T follicular helper cell (primary cell): ENCODE measurements at places on chromosomes 6 and 20.

GRCh38 chr6:100311707-100312251, 152.9 kb downstream of the SIM1 start:
- no peak for DNase-seq

GRCh38 chr20:51338692-51339440, 203.7 kb downstream of the NFATC2 start:
- DNase-seq = no peak

DNA sequence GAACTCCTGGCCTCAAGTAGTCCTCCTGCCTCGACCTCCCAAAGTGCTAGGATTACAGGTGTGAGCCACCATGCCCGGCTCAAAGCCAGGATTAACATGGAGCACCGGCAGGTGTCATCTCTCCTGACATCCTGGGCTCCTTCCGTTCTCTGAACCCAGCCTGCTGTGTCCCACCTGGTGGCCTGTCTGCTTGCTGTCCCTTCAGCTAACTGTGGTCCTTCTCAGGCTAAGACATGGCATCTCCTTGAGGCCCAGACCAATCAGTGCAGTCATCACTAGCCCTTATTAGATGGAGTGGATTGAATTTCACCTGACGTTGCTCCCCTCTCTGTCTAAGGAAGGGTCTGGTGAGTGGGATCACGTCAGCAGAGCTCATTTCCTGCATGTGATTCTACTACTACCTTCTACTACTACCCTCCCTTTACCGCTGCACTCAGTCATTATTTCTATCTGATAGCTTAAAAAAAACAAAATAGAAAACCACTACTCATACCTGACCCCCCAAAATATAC, 28.0 kb upstream of the SYNJ2 start:
- no peak for DNase-seq

DNA sequence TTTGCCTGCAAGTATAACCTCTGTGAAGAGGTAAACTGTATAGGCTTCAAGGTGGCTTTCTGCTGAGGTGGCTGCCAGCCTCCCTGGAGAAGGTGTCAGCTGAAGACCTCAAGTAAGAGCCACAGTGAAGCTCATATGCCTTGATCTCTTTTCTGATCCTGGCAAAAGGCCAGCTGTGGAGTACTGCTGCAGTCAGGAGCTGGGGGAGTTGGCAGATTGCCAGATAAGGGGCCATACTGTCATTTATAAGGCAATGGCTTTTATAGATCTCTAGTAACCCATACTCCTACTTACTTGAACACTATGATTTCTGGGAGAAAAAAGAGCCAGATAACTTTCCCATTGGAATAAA, 8.8 kb upstream of the CEP85L start:
- DNase-seq = peak; percentile 54

DNA sequence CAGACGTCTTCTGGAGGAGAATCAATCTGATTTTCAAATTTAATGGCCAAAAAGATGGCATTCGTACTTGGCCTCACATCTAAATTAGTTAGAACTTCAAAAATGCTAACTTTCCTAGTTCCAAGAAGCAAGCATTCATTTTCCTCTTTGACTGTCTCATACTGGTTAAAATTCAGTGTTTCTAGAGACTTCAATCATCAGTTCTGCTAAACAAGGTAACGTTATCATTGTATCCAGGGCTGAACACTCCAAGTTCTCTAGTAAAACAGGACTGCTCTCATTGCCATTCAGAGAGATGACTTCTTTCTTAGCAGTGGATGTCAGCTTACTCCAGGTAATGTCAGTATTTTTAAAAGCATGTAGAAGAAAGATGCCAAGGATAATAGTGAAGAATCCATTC, 34.6 kb upstream of the ENTPD6 start:
- DNase-seq = no peak

- no peak for DNase-seq
These were observed 16.5 kb downstream of the GFRA4 start for GRCh38 chr20:3646651-3647050.

GRCh38 chr20:25361287-25361683, 29.4 kb downstream of the ABHD12 start:
- no peak for DNase-seq

DNA sequence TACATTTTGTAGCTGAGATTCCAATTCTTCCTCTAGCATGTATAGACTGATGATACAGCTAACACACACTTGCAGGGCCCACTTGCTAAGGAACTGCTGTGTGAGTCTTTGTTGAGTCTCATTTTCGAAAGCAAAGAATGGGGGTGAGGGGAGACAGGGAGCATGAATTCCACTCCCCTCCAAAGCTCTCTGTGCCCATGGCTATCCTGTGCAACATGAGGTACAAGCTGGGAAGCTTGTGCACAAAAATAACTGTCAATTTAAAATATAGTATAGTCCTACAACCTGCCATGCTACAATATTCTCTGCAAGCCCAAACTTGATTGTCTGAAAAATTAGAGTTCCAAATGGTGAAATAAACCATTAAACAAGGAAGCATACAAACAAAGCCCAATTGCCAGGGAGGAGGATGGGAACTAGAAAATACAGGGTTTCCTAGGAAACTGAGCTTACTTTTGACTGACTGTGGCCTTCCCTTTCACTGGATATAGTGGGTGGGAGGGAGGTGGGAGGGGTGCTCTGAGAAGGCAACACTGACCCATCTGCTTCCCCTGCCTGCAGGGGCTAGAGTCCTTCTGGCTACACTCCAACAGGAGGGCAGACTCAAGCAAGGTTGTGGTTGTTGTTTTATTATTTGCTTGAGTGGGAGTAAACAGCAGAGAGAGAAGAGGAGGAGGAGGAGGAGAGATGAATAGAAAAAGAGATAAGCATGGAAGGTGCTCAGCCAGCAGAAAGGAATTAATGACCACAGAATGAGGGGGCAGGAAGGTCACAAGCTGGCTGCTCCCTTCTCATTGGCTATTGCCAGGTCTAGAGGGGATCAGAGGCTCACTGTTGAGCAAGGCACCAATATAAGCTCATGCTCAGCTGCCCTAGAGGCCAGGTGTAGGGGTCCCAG, 84.6 kb downstream of the FYN start:
- no peak for DNase-seq

GRCh38 chr6:37514321-37514771, 14.7 kb upstream of the CCDC167 start:
- DNase-seq = no peak

DNA sequence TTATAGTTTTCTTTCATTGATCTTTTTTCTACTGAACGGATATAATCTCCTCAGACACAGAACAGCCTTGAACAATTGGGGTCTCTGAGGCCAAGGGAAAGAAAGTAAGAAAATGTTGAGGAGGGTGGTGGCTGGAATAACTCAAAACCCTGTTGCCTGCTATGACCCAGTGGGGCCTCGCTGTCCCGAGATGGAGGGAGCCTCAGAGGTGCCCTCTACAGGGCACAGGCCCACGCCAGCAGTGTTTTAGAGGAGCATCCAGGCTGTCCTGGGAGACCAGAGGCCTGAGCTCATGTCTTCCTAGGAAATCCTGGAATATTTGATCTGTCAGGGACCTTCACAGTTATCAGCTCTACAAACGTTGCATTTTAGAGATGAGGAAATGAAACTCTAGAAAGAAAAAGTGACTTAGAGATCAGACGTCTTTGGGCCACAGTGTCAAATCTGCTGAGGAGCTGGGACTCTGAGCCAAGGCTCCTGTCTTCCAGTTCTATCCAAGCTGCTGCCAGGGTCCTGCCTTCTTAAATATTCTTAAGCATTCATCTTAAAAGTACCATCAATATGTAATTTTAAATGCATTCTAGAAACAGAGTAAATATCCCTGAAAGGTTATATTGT, 26.3 kb downstream of the ALDH5A1 start:
- DNase-seq = no peak

DNA sequence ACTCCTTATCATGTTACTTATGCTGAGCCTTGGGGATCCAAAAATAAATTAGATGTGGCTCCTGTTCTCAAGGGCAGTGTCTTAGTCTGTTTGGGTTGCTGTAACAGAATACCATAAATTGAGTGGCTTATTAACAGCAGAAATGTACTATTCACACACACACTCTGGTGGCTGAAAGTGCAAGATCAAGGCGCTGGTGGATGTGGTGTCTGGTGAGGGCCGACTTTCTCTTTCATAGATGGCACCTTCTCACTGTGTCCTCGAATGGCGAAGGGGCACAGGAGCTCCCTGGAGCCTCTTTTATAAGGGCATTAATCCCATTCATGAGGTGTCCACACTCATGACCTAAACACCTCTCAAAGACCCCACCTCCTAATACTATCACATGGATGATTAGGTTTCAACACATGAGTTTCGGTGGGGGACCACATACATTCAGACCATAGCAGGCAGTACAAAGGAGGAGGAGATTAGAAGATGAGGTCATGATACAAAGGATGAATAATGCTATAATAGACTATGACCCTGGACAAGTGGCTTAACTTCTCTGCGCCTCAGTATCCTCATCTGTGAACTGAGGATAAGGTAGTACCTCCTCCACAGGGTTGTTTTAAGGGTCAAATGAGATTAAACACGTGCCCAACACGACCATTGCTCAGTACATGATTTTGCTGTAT, 34.1 kb downstream of the RPP40 start:
- no peak for DNase-seq
